ENCODE measurements at places on chromosomes 7 and 10. TPM values are rescaled to one million over a fixed set of nuclear protein-coding genes. Genes with fewer than 3 reads are reported as not detected.

Gene TRIM73
- 1.3 TPM for total RNA-seq

DNA sequence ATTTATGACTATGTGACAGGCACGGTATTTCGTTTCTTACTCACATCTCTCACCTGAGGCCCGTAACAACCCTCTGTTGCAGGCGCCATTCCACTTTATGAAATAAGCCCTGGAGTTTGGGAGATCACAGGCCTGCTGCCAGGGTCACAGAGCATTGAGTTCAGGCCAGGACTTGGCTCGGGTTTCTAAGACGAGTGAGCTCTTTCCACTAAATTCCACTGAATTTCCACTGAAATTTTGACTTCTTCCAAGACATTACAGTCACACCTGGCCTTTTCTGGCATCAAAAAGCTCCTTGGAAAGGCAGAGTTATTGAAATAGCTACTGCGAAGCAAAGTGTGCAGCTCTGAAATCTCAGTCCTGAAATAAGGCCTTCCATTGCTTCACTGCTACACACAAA, 282.8 kb upstream of the MGMT start:
- no peak for DNase-seq

DNA sequence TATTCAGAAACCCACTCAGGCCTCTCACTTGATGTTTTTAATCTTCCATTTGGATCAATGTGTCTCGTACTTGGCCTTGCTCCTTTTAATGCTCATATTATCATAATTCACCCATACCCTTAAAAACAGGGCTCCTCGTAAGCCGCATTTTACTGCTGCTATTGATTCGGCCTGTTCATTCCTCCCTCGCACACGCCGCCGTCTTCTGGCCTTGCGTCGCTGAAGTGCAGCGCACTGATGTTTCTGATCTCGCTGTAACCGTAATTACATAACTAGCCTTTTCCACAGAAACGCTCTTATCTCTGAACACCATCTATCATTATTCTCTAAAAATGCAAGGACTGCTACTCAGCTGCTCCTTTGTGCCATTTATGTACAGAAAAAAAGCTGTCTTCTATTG, 544.5 kb upstream of the FOXK1 start:
- DNase-seq, result no peak

DNA sequence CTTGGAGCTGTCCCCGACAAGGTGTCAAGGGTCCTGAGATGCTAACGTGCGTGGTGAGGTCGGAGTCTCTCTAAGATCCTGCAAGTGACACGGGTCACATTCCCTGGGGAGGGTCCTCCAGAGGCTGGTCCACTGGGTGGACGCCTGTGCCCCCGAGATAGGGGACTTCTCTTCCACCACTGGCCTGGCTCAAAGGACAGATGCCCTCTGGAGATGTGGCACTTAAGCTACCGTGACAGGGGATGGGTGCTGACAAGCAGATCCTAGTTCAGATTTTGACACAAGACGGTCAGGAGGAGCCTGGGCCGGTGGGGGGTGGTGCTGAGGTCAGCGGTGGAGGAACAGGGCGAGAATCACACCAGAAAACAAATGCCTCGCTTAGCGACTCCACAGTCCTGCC, 178.0 kb downstream of the ADARB2 start:
- no peak for DNase-seq

GRCh38 chr10:3452683-3453361, 280.2 kb upstream of the PITRM1 start:
- DNase-seq, result no peak

GRCh38 chr10:19098803-19099202, 50.2 kb downstream of the MALRD1 start:
- no peak for DNase-seq

Data from thymus (tissue), 14 donors.